ENCODE measurements at places on chromosomes 3 and 15.

DNA sequence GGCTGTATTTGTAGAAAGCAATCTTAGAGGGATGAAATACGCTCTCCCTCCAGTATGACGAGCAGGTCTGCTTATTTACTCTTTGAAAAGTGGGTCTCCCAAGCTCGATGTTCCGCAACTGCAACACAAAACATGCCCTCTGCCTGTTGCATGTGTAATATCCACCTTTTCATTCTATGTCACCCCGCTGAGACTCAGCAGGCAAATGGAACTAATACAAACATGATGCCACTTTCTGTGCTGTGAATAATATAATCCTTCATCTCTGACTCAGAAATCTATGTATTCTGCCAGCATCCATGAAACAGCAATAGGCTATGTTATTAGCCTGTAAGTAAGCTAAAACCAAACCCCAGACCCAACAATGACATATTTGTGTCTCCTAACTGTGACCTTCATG lies 200.8 kb upstream of the TMCO5A start:
- no peak for DNase-seq

DNA sequence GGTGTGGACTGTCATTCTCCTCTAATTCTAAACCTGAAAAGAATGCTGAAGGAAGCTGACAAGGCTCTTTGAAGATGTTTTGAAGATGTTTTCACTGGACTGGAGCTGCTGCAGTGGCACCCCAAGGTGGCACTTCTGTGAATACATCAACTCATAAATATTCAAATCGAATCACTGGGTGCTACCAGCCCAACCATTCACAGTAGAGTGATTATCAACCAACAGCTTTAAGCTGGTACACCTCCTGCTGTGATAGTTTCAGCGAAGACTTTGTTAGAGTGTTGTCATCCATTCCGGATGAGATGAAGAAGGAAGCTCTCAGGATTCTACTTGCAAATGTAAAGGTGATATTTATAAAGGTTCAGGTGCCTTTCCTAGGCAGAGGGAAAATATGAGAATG lies 106.6 kb downstream of the LSAMP start:
- DNase-seq = peak; percentile 61

GRCh38 chr3:67028001-67028784 lies 30.1 kb downstream of the KBTBD8 start:
- no peak for DNase-seq

DNA sequence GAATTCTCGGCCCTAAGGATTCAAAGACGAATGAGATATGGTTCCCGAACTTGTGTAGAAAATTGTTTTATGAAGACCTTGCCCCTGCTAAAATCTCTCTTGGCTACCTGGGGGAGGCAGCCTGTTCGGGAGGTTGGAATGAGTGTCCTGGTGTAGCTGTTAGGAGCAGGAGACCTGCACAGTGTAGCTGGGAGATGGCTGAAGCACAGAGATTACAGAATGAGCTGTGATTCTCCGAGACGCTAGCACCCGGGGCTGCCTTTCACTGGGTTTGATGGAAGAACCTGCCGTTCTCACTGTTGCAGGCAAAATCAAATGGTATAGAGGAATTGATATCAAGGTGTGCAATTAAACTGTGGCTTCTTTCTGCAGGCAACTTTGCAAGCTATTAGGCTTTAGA lies 68.0 kb downstream of the TRAK1 start:
- DNase-seq = no peak

- no peak for DNase-seq
Observed at GRCh38 chr3:45125550-45126026, 20.6 kb downstream of the CDCP1 start.

- no peak for DNase-seq
Observed at GRCh38 chr15:101122806-101123205, 129.0 kb downstream of the CHSY1 start.

GRCh38 chr3:101878589-101878988 lies 29.3 kb downstream of the NFKBIZ start:
- no peak for DNase-seq

DNA sequence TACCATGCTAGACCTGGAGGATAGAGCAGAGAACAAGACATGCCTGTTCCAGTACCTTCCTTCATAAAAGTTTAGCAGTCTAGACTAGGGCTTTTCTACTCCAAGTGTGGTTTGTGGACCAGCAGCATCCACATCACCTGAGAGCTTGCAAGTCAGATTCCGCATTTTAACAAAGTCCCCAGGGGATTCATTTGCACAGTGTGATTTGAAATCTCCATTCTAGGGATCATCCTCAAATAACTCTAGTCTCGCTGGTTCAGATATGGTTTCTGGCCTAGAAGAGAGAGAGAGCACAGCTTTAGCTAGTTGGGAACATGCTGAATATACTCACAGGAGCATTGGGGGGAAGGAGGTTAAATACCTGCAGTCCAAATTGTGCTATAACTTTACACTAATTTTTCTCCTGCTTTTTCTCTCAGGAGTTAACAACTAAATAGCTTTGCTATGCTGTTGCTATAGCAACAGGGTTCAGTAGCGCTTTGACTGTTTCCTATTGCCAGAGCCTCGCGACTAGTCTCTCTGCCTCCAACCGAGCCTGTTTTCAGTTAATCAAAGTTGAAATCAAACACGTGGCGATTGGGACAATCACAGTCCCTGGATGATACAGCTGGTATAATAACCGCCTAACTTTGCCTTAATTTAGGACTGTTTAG lies 64.0 kb upstream of the RASGRF1 start:
- DNase-seq = peak; percentile 74

DNA sequence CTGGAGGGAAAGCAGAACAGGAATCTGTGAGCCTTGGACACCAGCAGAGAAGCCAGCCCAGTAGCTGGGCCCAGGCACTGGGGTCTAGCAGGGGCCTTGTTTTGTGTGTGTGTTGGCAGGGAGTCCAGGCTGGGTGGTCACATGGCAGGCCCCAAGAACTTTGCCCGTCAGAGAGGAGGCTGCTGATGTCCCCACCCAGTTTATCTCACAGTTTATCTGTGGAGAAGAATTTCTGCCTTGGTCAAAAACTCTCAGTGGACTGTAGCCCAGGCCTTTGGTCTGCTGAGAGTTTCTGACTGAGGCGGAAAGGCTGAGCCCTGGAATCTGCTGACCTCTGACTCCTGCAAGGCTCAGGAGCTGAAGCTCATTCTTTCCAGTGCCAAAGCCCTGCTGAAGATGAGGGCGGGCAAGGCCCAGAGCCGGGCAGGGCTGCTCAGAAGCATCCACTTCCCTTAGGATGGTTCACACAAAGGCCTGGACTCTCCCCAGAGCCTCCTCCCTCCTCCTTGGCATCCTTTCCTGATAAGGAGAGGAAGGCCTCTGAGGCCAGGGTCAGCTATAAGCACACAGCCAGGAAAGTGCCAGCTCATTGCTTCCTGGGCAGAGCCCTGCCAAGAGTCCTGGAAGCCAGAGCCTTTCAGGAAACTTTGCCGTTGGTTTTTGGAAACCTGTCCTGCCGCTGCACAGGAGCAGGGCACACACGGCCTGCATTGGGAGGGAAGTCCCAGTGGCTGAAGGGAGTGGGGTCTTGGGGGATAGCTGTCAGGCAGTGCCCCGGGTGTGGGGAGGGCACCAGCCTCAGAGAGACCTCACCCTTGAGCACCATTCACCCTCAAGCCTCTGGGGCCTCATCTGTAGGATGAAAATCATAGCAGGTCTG lies 37.2 kb upstream of the SLCO2A1 start:
- no peak for DNase-seq

DNA sequence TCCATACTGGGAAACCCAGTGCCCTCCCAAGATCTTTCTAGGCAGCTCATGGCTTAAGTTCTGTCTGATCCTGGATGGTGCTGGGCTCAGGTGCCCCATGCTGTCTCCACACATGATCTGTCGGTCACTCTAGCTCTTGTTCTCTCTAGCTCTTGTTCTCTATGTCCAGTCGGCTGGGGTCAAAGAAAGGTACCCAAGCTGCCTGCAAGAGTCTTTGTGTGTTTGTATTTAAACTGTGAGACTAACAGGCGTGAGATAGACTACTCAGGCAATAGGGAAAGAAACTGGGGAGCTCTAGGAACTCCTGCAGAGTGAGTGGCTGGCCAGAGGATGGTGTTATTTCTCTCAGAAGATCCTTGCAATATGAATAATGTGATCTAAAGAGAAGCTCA lies 40.2 kb downstream of the GPR156 start:
- no peak for DNase-seq

DNA sequence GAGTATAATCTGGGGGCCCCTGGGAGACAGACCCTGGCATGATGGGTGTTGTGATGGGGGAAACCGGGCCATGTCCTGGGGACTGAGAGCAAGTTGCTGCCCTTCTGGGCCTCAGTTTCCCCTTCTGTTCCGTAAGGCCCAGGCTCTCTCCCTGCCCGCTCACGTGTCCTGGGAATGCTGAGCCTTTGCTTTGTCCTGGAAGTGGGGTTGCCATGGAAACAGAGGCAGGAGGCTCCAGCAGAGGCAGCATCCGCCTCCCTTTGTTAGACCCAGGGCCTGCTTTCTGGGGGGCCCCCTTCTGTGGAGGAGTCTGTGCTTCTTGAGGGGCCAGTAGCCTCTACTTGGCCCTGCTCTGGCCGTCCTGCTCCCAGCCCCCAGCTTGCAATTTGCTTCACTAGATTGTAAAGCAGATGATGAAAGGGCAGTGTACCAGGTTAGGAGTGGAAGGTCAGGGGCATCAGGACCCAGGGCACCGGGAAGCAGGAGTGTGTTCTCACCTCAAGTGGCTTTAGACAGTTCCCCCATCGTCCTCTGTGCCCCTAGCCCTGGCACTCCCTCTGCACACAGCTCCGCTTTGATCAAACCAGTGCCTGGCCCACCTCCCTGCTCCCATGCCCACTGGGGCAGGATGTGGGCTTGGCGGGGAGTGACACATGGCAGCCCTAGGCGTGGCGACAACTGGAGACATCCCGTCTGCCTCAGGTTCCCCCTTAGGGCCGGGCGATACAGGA lies 105.6 kb downstream of the FBLN2 start:
- DNase-seq = peak; percentile 73

Data from GM23338 (cell line).